ENCODE measurements at places on chromosomes 11 and 22. TPM values are rescaled to one million over a fixed set of nuclear protein-coding genes. Genes with fewer than 3 reads are reported as not detected.

DNA sequence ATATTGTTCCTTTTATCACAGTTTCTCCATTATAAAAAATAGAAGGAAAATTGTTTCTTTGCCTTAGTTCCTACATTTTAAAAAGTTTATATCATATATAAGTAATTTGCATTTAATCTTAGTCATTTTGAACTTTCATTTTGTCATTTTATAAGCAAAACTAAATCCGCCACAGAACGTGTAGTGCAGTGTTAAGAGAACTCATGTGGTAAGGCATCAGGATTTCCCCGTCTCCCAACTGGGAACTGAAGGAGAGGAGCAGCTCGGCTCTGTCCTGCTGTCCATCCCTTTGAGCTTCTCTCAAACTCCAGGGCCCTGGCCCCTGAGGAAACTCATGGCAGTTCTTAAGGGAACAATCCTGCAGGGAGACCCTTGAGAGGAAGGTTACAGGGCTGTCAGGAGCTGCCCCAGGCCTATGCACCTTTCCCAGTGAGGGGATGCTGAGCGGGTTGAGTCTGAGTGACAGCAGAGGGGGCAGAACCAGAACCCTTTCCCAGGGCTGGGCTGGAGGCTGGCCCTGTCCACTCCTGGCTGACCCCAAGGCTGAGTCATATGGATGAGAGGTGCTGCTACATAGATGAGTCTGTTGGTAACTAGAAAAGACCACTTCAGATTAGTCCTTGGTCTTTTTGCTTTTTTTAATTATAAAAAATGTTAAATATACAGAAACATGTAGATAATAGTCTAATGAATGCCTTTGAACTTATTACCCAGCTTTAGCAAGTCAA is 333.1 kb downstream of the TBC1D22A start:
- H3K36me3 ChIP-seq = peaks cover 9% of the 10 kb centered on the region
- no peak for DNase-seq
- H3K4me3 ChIP-seq = no peak overlapping the region
- no peaks in the 10 kb centered on the region for H3K27me3 ChIP-seq
- peaks cover 22% of the 10 kb centered on the region for H3K4me1 ChIP-seq

GRCh38 chr11:20821470-20821869 is 152.1 kb downstream of the NELL1 start:
- no peaks in the 10 kb centered on the region for H3K36me3 ChIP-seq
- DNase-seq = no peak
- H3K4me3 ChIP-seq = no peak overlapping the region
- H3K4me1 ChIP-seq = no peaks in the 10 kb centered on the region
- H3K27ac ChIP-seq = no peak overlapping the region
- no peaks in the 10 kb centered on the region for H3K27me3 ChIP-seq

- no peaks in the 10 kb centered on the region for H3K36me3 ChIP-seq
- no peak overlapping the region for H3K27ac ChIP-seq
- H3K4me3 ChIP-seq = no peak overlapping the region
- no peak for DNase-seq
- H3K27me3 ChIP-seq = peaks cover 5% of the 10 kb centered on the region
Observed at GRCh38 chr11:130666781-130667251, 218.4 kb downstream of the ADAMTS15 start.

DNA sequence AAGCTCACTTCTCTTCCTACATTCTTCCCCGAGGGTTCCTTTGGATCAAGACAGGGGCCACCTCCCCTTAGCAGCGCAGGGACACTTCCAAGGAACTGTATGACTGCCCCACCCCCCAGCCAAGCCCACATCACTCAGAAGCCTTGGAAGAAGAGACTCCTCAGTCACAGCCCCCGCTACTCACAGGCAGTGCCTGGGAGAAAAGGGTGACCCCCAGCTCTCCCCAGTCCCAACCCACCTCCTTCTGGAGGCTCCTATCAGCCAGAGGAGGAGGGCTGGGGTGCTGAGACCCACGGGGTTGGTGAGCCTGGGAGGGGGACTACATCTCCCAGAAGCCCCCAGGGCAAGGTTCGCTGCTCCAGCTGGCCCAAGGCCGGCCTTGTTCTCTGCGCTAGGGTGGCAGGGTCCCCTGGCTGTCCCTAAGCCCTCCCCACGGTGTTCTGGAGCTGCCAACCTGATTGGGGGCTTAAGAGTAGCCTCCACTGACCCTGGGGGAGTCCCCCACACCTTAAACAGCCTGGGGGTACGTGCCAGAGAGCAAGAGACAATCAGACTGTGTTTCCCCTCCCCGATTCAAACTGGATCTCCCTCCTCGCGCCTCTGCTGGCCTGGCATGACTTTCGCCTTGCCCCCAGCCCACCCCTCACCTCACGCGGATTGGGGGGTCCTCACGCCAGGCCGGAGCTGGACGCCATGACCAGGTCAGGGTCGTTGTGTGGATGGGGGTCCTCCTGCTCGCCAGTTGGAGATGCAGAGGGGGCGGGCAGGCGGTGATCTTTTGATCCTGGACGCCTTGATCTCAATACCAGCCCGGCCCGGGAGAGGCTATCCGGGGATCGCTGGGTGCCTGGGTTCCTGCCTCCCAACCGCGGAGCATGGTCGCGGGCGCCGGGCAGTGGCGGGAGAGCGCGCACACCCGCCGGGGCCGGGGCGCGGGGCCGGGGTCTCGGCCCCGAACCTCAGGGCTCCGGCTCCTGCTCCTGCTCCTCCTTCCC is 838 bp downstream of the BCL9L start:
- H3K4me3 ChIP-seq = peak overlapping the region; percentile 87
- no peaks in the 10 kb centered on the region for H3K27me3 ChIP-seq

- peaks cover 3% of the 10 kb centered on the region for H3K27me3 ChIP-seq
- peaks cover 3% of the 10 kb centered on the region for H3K4me1 ChIP-seq
Observed at GRCh38 chr11:74288161-74288560, 23.3 kb downstream of the P4HA3 start.

DNA sequence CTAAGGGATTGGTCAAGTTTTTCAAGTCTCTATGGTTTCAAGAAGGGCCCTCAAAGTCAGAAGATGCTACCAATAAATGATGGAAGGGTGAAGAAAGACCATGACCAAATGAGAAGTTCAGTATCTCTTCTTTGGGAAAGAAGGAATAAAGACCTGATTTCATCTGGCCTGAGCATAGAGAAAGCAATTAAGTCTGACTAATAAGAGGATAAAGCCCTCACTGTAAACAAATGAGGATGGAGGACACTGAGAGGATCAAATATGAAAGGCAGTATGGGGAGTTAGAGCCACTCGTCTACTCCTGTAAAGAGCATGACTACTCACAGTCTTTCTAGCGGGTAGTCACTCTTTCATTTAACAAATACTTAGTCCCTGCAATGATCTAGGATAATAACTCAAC is 44.6 kb downstream of the FAM168A start:
- H3K4me1 ChIP-seq = peaks cover 19% of the 10 kb centered on the region
- no peak overlapping the region for H3K27ac ChIP-seq
- no peaks in the 10 kb centered on the region for H3K27me3 ChIP-seq
- peaks cover 3% of the 10 kb centered on the region for H3K36me3 ChIP-seq

- H3K27me3 ChIP-seq = no peaks in the 10 kb centered on the region
- no peak overlapping the region for H3K27ac ChIP-seq
- no peaks in the 10 kb centered on the region for H3K36me3 ChIP-seq
- H3K4me3 ChIP-seq = no peak overlapping the region
Observed at GRCh38 chr11:28911829-28912228, 803.6 kb downstream of the METTL15 start.

DNA sequence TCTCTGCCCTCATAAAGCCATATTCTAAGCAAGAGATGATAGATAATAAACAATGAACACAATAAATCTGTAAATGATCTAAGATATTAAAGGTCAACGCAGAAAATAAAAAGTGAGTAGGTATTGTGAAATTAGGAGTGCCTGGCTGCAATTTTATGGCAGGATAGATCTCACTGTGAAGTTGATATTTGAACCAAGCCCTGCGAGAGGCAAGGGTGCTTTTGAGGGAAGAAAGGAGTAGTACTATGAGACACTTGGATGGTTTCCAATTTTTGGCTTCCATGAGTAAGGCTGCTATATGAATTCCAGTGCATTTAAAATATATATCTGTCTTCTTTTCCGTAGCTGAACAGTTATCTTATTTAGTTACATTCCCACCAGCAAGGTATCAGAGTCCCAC is 720.0 kb upstream of the CNTN5 start:
- H3K27me3 ChIP-seq = no peaks in the 10 kb centered on the region
- no peak overlapping the region for H3K4me3 ChIP-seq
- DNase-seq = no peak
- H3K4me1 ChIP-seq = peaks cover 4% of the 10 kb centered on the region
- H3K27ac ChIP-seq = no peak overlapping the region

DNA sequence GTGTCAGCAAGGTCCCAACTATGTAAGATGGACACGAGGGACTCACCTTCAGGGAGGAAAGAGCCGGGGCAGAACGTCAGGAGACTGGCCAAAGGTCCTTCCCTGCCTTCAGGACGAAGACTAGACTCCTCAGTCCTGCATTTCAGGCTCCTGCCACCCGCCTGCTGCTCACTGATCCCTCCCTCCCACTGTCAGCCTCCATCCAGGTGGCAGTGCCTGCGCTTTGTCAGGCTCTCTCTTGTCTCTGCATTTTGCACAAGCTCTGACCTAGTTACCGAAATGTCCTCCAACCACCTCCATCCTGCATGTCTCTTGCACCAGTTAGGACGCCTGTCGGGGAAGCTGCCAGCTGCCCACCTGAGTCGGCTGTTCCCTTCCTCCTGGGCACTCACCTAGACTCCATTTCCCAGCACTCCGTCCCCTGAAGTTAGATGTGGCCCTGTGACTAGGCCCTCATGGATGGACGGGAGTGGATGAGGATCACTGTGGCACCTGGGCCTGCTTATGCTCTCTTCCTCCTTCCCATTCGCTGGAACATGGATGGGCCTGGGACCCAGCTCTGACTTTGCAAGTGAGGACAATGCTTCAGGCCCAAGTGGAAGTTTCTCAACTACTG is 8.0 kb downstream of the B3GNT6 start:
- no peaks in the 10 kb centered on the region for H3K36me3 ChIP-seq
- H3K27ac ChIP-seq = no peak overlapping the region

- H3K4me1 ChIP-seq = no peaks in the 10 kb centered on the region
- H3K36me3 ChIP-seq = no peaks in the 10 kb centered on the region
- H3K4me3 ChIP-seq = no peak overlapping the region
- no peaks in the 10 kb centered on the region for H3K27me3 ChIP-seq
Observed at GRCh38 chr11:55732936-55733335, 40.3 kb upstream of the OR5D13 start.

DNA sequence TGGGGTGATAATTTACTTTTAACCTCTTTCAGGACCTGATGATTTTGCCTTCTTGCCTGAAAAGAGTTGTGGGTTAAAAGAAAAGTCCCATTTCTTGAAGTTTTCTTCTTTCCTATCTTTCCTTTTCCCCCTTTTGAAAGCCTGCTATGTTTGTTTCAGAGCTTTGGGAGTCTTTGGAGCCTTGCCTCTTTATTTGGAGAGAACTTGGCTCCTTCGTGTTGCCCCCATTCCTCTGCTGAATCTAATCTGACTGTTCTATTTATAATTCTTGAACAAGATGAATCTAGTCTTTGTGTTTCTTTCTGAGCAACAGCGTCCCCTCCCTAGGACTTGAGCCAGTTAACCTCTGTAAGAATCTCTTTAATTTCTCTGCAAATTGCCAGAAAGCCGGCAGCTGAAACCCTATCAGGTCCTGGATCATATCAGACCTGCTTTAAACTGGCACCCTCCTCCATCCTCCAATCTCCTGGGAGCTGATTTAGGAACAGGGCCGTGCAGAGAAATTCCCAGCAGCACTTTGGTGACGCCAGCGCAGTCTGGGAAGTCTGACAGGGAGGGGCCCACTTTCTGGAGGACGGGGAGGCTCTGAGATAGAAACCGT is 289.1 kb upstream of the SORL1-AS1 start:
- no peaks in the 10 kb centered on the region for H3K4me1 ChIP-seq
- no peak for DNase-seq
- peaks cover 3% of the 10 kb centered on the region for H3K27me3 ChIP-seq
- no peak overlapping the region for H3K4me3 ChIP-seq
- H3K36me3 ChIP-seq = no peaks in the 10 kb centered on the region

GRCh38 chr11:71996946-71997345 is 1.8 kb upstream of the IL18BP start:
- H3K27ac ChIP-seq = no peak overlapping the region
- peaks cover 12% of the 10 kb centered on the region for H3K36me3 ChIP-seq
- H3K4me1 ChIP-seq = peaks cover 23% of the 10 kb centered on the region
- DNase-seq = no peak
- H3K4me3 ChIP-seq = no peak overlapping the region
- H3K27me3 ChIP-seq = no peaks in the 10 kb centered on the region

- no peaks in the 10 kb centered on the region for H3K36me3 ChIP-seq
- DNase-seq = no peak
- H3K27me3 ChIP-seq = peaks cover 10% of the 10 kb centered on the region
- H3K4me3 ChIP-seq = no peak overlapping the region
- no peak overlapping the region for H3K27ac ChIP-seq
- H3K4me1 ChIP-seq = no peaks in the 10 kb centered on the region
Observed at GRCh38 chr22:48713272-48714205, 1114.1 kb downstream of the BRD1 start.

GRCh38 chr11:30605036-30605605 is 19.0 kb upstream of the MPPED2 start:
- no peaks in the 10 kb centered on the region for H3K36me3 ChIP-seq
- DNase-seq = no peak
- H3K4me3 ChIP-seq = no peak overlapping the region
- no peaks in the 10 kb centered on the region for H3K27me3 ChIP-seq

TPBGL gene
- not detected for total RNA-seq

P4HA3 gene
- not detected for total RNA-seq

BTBD18 gene
- not detected for total RNA-seq

CLTCL1 gene
- 1.0 TPM for total RNA-seq

GLYAT gene
- not detected for total RNA-seq

SNX15 gene
- total RNA-seq = 8.9 TPM

GAS2 gene
- 0.62 TPM for total RNA-seq

PLAAT2 gene
- total RNA-seq = not detected

KCNQ1 gene
- 10.6 TPM for total RNA-seq

DMC1 gene
- total RNA-seq = 13.0 TPM

Data from activated naive CD4-positive, alpha-beta T cell treated with anti-CD3 and anti-CD28 coated beads for 36 hours (primary cell).